ENCODE measurements at places on chromosomes 2 and 18. TPM values are rescaled to one million over a fixed set of nuclear protein-coding genes. Genes with fewer than 3 reads are reported as not detected.

GRCh38 chr18:33051407-33051806 lies 278.6 kb upstream of the KLHL14 start:
- no peak for DNase-seq
- H3K36me3 ChIP-seq: no peaks in the 10 kb centered on the region
- H3K27ac ChIP-seq: no peak overlapping the region
- H3K4me1 ChIP-seq: no peaks in the 10 kb centered on the region
- no peak overlapping the region for H3K4me3 ChIP-seq

GRCh38 chr2:20396356-20397000 lies 45.8 kb upstream of the PUM2 start:
- no peak overlapping the region for H3K27ac ChIP-seq
- H3K36me3 ChIP-seq: no peaks in the 10 kb centered on the region

DNA sequence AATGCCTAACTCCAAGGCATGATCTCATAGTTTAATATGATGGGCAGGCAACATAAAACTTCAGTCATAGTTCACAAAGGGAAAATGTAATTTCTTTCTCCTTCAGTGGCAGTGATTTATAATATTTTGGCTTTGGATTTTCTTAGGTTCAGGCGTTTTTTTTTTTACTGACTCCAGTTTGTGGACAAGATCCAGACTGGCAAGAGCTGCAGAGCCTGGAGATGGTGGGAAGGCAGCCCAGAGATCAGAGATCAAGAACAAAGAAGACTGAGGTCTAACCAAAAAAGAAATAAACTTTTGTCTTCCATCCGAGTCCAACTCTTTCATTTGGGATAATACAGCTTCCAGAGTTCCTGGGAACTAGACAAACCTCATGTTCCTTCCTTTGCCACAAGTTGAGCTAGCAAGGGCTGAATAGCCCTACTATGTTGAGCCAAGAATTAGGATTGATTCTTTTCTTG lies 215.3 kb upstream of the SETBP1 start:
- no peaks in the 10 kb centered on the region for H3K27me3 ChIP-seq
- no peak for DNase-seq
- H3K4me3 ChIP-seq: no peak overlapping the region
- H3K36me3 ChIP-seq: no peaks in the 10 kb centered on the region

DNA sequence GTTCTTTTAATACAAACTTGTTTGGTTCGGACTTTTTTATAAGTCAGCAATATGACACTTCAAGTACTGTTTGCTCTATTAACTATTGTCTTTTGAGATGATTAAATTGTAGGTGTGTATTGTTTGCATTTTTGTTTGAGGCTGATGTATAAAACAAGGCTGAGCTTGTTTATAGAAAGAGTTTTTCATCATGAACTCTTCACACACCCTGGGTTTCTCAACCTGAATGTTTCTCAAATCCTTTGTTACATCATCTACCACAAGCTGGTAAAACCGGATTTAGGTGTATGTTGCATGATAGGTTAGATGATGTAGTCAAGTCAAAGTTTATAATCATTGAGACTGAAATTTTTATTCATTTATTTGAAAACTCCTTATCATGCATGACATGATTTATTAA lies 335.2 kb upstream of the LRATD1 start:
- no peaks in the 10 kb centered on the region for H3K4me1 ChIP-seq
- no peak overlapping the region for H3K4me3 ChIP-seq
- DNase-seq: no peak
- H3K27me3 ChIP-seq: no peaks in the 10 kb centered on the region
- no peaks in the 10 kb centered on the region for H3K36me3 ChIP-seq
- no peak overlapping the region for H3K27ac ChIP-seq

The ANKRD30B gene
- not detected for total RNA-seq

The ATP6V1B1 gene
- total RNA-seq: not detected
